ENCODE measurements at places on chromosomes 16 and 17.

- DNase-seq = no peak
Measured at GRCh38 chr16:35447010-35447558, 1987.7 kb downstream of the TP53TG3F start.

DNA sequence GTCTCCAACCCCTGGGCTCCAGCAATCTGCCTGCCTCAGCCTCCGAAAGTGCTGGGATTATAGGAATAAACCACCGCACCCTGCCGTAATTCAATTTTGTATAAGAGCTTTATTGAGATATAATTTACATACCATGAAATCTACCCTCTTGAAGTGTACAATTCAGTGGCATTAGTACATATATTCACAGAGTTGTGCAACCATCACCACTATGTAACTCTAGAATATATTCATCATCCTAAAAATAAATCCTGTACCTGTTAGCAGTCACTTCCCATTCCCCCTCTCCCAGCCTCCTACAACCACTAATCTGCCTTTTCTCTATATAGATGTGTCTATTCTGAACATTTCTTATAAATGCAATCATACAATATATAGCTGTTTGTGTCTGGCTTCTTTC, 26.1 kb downstream of the TOM1L2 start:
- no peak for DNase-seq

GRCh38 chr16:89584768-89585549, 9.4 kb downstream of the CPNE7 start:
- no peak for DNase-seq

- DNase-seq = no peak
Measured at GRCh38 chr17:73379826-73380225, 68.0 kb upstream of the CDC42EP4 start.

- DNase-seq = peak; percentile 67
Measured at GRCh38 chr16:50099957-50100648, 34.3 kb downstream of the HEATR3 start.

- peak; percentile 73 for DNase-seq
Measured at GRCh38 chr17:42112552-42113176, at the start of gene DHX58. DHX58 (minus strand) TSS chr17:42112714; CDS start chr17:42111892, 822 bp downstream.

DNA sequence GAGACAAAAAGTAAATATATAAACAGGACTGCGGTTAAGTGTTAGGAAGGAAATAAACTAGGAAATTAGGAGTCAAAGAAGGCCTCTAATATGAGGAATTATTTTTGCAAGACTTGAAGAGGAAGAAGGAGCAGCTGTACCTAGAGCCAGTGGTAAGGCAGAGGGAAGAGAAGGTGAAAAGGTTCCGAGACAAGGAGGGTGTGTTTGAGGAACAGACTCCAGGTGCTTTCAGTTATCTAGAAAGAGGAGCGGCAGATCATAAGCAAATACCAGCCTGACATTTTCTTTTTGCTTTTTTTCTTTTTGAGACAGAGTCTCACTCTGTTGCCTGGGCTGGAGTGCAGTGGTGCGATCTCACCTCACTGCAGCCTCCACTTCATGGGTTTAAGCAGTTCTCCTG, 61.0 kb downstream of the CHD9 start:
- no peak for DNase-seq

GRCh38 chr16:62870554-62870953, 834.3 kb upstream of the CDH8 start:
- no peak for DNase-seq

DNA sequence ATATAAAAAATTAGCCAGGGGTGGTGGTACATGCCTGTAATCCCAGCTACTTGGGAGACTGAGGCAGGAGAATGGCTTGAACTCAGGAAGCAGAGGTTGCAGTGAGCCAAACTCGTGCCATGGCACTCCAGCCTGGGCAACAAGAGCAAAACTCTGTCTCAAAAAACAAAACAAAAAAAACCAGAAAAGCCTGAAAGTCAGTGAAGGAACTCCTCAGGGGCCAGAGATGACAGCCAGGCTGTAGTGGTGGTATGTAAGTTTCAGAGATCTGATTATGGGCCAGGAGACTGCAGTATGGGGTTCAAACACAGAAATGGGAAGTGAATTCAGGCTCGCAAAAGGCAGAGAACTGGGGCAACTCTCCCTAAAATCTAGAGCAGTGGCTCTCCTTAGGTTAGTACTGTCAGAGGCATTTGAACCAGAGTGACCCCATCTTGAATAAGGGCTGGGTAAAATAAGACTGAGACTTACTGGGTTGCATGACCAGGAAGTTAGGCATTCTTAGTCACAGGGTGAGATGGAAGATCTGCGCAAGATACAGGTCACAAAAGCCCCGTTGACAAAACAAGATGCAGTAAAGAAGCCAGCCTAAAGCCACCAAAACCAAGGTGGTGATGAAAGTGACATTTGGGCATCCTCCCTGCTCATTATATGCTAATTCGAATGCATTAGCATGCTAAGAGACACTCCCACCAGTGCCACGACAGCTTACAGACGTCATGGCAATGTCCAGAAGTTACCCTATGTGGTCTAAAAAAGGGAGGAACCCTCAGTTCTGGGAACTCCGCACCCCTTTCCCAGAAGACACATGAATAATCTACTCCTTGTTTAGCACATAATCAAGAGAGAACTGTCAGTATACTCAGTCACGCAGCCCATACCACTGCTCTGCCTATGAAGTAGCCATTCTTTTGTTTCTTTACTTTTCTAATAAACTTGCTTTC, 120.2 kb upstream of the XYLT1 start:
- DNase-seq = no peak

- DNase-seq = no peak
Measured at GRCh38 chr16:75238132-75238852, 13.1 kb downstream of the BCAR1 start.

- DNase-seq = no peak
Measured at GRCh38 chr16:67419931-67420330, 3.7 kb upstream of the ZDHHC1 start.

DNA sequence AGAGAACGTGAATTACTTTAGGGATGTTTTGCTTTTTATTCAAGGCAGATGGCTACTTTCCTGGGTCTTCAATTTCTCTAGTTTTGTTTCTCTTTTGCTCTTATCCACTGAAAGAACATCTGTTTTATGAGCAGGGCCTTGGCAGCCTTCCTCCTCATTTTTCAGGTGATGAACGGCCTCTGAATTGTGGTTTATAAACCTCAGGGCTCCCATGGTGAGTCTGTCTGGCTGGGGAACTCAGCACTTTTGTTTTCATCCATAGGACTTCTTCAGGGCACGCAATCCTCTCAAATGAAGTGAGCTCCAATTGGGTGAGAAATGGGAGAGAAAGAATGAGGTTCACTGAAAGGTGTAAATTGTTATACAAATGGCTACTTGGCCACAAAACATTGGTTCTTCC, 186.4 kb upstream of the ERCC4 start:
- DNase-seq = no peak

DNA sequence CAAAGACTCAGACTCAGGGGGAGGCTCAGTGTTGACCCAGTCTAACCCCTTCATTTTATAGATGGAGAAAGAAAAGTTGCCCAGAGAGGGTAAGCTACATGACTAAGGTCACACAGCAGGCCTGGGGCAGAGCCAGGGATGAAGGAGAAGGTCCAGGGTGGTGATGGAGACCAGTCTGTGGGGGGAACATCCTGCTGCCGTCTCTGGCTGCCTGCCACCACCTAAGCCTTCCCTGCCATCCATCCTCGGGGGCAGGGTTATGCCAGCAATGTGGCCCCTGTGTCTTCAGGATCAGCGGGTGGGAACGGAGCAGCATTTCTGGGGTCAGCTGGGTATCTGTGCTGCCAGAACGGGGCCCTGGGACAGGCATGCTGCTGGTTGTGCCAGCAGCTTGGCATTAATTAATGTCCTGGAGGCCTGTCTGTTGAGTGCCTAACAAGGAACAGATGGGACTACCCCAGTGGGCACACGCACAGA, 5.5 kb downstream of the DOK4 start:
- DNase-seq = no peak

- peak; percentile 79 for DNase-seq
Measured at GRCh38 chr17:38508954-38509771, 80.9 kb downstream of the ARHGAP23 start.

GRCh38 chr17:6075050-6075449, 4.9 kb downstream of the WSCD1 start:
- no peak for DNase-seq

- DNase-seq = no peak
Measured at GRCh38 chr16:73086108-73086507, 38.2 kb upstream of the ZFHX3 start.

DNA sequence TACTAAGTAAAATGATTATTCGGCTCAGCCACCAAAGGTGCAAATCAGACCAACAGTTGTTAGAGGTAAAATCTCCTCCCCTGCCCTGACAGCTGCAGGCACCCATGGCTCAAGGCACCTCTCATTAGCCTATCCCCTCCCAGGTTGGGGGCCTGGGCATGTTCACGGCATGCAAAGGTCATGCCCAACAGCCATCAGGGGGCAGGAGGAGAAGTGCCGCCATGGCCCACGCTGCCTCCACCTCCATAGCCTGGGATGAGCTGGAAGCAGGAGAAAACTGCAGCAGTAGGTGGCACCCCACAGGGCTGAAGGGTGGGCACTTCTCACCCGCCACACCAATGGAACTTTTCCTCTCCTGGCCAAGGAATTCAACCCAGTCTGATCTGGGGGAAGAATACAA, 146.4 kb upstream of the COX10 start:
- no peak for DNase-seq

- DNase-seq = peak; percentile 15
Measured at GRCh38 chr16:55913716-55914115, 38.5 kb upstream of the CES5A start.

DNA sequence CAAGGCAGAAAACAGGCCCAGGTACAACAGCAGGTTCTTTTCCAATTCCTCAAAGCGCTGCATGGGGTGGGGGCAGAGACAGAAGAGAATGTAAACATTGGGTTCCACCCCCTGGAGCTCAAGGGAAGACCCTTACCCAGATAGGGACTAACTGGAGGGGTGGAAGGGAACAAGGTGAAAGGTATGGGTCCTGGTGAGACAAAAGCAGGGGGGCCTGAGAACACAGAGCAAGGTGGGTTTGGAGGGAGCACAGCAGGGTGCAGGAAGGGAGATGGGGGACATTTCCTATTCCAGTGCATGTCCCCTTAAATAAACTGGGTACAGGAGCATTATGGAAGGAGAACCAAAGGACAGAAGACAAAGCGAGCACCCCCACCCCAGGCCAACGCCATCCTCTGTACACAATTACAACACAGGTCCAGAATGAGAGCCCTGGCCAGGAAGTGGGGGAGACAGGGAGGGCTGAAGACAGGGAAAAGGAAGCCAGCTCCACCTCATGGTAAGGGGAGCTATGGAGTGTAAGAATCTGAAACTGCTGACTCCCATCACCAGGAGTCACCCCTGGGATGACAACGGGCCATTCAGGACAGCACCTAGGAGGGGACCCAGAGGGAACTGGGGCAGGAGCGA, 2.1 kb upstream of the CD2BP2 start:
- no peak for DNase-seq

- DNase-seq = no peak
Measured at GRCh38 chr16:84298376-84298899, 3.8 kb downstream of the WFDC1 start.

DNA sequence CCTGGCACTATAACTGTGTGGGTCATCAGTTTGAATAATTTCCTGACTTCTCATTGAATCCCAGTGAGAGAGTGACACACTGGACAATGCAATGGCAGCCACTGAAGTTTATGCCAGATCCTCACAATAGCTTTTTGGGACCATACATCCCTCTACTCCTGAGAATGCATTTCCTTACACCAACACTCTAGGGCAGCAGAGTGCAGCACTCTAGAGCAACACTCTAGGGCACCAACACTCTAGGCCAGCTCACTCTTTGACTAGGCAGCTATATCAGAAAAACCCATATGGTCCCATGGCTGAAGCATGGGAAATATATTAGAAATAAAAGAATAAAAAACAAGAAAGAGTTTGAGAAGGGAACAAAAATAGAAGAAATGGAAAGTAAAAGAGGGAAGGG, 309.2 kb downstream of the MAP2K6 start:
- no peak for DNase-seq
